ENCODE measurements at places on chromosomes 13 and 19.

- DNase-seq, result no peak
Observed at GRCh38 chr19:15448778-15449619, 757 bp downstream of the WIZ start.

- DNase-seq, result peak; percentile 29
Observed at GRCh38 chr19:31110336-31110735, 238.9 kb downstream of the TSHZ3 start.

GRCh38 chr13:52932649-52933048 lies 84.2 kb upstream of the PCDH8 start:
- no peak for DNase-seq

DNA sequence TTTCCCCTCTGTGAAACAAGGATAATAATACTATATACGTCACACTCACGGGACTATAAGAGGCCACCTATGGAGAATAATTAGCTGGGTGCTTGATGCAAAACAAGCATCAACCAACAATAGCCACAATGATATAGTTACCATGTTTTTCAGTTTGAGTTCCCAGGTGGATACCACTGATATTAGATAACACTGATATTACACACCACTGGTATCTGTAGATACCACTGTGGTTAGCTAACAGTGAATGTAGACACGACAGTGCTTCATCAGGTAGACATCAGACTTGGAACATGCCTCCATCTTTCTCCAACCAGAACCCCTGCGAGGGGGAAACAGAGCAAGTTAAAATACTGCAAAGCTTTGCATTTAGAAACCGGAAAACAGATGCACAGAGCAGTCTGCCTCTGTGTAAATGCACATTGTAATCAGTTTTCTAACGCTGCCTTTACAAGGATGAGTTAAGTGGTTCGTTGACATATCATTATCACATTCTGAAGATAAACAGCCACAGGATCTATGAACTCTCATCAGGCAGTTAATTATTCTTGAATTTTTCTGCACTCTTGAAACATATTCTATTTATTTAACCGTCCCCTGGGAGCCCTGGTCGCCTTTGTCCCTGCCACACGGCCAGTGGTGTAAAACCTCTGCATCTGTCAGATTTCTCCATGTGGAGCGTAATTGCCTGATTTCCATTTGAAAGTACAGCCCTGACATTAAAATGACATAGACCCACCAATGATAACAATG lies 80.7 kb downstream of the RNASEH2B start:
- DNase-seq, result no peak

GRCh38 chr13:19345158-19345557 lies 163.5 kb upstream of the TUBA3C start:
- DNase-seq, result no peak

DNA sequence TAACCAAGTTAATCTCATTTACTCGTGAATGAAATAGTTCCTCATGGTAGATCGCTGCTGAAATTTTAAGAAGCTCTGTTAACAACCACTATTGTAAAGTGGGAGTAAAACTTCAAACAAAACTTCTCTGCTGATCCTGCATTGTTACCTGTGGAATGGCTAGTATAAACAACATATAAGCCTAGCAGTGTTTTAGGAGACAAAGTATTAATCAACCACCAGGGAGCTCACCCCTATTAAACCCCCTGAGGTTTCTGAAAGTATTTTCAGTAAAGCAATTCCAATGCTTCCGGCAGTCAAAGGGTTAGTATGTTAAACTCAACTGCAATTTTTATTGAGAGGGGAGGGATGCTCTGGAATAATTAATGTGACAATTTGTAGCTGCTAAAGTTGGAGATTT lies 30.0 kb upstream of the PCDH17 start:
- no peak for DNase-seq

DNA sequence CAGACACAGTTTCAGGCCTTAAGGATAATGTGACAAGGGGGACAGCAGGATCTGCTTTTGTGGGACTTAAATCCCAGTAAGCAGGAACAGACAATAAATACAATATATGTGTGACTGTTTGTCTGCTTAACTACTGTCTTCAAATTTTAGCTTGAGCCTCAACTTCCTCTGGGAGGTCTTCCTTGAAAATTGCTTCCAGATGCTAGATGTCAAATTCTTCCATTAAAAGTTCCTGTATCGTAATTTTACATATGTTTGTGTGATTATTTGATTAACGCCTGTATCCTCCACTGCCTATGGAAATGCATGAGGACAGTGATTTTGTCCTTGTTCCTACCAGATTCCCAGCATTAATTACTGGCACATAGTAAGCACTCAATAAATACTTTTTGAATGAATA lies 385.5 kb downstream of the NDFIP2 start:
- DNase-seq, result no peak

All from AG09319 (cell line).